ENCODE measurements at places on chromosomes 1 and 21.

- no peak for DNase-seq
Observed at GRCh38 chr1:101108111-101108500, 82.5 kb upstream of the DPH5 start.

DNA sequence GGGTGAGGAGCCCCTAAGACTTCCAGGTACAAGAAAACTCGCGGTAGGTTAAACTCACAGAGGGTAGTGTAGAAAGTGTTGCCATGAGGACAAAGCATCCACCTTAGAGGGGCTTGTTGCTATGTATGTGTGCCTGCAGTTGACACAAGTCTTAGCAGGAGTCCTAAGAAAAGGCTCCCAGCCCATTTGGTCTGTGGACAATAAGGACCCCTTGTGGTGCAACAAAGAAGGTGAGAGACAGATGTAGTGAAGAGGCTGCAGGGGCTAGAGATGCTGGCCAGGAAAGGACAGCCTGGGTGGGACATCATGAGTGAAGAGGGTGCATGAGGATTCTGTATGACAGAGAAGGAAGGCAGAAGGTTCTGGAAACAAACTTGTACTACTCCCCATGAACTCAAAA, 36.3 kb upstream of the IL10 start:
- DNase-seq: no peak

- no peak for DNase-seq
Observed at GRCh38 chr1:246355411-246356230, 151.5 kb downstream of the SMYD3 start.

DNA sequence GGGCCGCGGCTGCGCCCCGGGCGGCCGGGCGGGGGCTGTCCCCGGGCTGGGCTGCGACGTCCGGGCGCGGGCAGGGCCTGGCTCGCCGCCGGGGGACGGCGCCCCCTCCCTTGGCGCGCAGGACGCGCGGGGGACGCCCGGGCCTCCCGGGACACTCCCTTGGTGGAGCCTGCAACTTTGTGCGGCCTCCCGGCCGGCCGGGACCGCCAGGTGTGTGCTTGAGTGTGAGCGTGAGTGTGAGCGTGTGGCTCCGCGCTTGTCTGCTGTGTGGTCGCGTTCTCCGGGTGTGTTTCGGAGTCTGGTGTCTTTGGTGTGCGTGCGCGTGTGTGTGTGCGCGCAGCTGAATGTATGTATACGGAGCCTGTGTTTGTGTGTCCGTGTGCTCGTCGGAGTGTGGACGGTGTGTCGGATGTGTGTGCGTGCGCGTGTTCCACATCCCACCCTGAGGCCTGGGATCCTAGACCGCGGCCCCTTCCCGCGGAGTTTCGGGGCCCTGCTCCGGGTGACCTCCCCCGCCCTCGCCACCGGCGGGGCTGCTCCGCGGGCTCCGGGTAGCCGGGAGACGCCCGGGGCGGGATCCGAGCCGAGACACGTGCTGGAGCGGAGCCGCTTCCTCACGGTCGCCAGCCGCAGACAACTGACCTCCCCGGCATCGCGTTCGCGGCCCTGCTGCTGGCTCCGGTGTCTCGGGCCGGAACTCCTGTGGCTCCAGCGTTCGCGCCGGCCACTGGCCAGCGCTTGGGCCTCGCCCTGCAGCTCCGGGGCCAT, 1.7 kb downstream of the PTPRU start:
- no peak for DNase-seq

All from nucleus accumbens (tissue), 56 donors.